ENCODE measurements at places on chromosomes 3 and 15.

DNA sequence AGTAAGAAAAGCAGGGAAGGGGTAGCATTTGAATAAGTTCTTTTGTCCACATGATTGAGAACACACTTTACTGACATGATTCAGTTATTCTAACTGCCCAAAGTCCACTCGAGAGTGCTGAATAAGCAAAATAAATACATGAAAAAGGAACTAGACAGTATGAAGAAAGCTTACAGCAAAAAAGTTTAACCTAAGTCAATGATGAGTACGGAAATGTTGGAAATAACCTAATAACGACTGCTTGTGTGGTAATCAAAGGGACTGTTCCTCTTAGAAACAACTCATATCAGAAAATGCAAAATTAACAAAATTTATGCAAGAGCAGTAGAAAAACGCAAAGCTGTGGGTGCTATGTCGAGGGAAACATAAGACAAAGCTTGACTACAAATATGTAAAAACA, 36.6 kb downstream of the DMXL2 start:
- no peak for DNase-seq

- DNase-seq, result no peak
Observed at GRCh38 chr15:100095541-100096247, 246.1 kb downstream of the ADAMTS17 start.

DNA sequence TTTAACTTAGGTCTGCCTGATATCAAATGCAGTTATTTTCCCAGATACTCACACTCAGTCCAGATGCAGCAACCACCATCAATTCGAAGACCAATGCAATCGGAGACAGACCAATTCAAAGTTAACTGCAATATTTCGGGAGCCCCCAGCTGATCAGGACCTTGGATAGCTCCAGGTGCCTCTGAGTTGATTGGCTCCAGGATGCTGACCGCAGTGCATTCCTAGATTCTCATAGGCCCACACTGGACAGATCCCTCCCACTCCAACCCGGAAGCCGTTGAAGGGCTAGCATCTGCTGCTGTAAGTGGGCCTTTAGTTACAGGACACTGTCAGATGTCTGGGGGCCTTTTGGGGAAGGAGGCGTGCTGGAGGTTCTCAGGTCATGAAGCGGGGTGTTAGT, 89.5 kb upstream of the ATP2B2 start:
- DNase-seq, result peak; percentile 43

GRCh38 chr3:102174832-102175374, 259.9 kb upstream of the ZPLD1 start:
- DNase-seq, result no peak

- DNase-seq, result no peak
Observed at GRCh38 chr3:165778456-165778855, 58.8 kb downstream of the BCHE start.

DNA sequence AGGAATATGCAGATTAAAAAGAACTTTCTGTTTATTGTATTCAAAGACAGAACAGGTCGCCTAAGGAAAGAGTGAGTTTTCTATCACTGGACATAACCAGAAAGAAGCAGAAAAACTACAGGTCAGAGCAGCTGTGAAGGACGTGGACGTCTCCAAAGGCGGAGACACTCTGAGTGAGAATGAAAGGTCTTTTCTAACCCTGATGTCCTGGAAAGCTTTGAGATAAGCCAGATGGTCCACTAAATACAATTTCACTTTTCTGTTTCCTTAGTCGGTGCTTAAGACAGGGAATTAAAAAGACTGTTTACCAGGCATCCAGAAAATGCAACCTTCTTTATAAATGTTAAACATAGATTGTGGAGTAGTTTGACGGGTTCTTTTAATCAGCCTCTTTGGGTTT, 360.4 kb downstream of the FGF12 start:
- DNase-seq, result no peak
